ENCODE measurements at places on chromosomes 6 and 20.
A peak's percentile ranks its signal among the peaks of the same experiment; 100 is the strongest.

DNA sequence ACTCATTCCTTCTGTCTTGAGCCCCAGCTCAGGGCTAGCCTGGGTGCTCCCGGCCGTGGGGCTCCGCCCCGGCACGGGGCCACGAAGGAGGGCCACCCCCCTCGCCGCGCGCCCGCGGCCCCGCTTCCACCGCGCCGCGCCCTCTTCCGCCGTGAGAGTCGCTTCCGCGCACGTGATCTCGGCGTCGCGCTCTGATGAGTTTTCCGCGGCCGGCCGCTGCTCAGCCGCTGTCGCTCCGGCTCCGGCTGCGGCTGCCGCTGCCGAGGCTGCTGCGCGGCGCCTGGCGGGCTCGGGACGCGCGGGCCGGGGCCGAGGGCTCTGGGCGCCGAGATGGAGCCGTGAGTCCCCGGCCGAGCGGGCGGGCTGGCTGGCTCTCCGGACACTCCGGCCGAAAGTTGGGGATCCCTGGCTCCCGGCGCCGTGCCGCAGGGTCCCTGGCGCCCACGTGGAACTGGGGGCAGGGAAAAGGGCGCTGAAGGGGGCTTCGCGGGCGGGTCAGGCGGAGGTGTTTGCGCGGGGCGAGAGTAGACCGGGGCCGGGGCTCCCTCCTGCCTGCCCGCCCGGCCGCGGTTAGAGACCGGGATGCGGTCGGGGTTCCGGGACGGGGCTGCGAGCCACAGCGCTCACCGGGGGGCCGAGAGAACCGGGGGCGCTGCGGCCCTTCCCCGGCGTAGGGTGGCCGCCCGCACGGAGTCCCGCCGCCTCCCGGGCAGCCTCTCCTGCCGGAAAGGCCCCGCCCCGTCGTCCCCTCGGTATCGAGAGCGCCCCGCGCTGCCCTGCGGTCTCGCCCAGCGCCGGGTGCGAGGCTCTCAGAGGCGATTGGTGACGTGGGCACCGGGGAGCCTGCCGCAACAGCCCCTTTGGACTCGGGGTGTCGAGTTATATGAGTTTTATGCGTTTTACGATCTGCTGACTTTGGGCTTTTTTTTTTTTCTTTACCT lies at the start of gene TMEM181:
Gene TMEM181 (plus strand): TSS at position 197 of the 941 bp plus-strand sequence. CDS start 134 bp downstream, at position 331.
- peak; percentile 73 for DNase-seq

- no peak for DNase-seq
Observed at GRCh38 chr6:108448481-108448880, 112.2 kb upstream of the FOXO3 start.

DNA sequence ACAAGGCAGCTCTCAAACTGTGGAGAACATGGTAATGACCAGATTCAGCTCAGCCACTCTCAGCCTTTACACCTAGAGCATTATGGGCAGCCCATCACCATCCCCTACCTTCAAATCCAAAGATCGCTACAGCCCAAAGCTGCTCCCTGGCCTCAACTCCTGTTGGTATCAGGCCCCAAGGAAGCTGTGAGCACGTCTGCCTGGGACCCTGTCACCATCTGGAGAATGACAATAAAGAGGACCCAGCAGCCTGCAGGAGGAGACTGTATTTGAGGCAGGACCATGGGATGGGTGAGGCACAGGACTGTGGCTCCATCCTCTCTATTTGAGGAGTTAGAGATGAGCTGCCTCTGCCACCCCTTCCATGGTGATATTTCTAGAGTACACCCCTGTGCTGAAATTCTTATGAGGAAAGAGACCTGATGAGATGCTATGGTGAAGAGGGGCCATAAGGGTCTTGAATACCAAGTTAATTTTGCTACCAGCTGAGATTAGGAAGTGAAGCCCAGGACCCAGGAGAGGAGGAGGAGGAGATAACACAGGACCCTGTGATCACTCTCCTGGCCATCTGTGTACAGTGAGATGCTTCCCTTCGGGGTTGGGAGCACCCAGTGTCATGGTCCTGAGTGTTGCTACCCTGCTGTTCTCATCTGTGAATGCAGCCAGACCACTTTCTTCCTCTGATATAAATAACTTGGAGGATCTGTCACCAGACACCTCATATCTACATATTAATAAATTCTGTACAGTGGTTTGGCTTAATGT lies 19.6 kb upstream of the MICB start:
- DNase-seq = no peak

DNA sequence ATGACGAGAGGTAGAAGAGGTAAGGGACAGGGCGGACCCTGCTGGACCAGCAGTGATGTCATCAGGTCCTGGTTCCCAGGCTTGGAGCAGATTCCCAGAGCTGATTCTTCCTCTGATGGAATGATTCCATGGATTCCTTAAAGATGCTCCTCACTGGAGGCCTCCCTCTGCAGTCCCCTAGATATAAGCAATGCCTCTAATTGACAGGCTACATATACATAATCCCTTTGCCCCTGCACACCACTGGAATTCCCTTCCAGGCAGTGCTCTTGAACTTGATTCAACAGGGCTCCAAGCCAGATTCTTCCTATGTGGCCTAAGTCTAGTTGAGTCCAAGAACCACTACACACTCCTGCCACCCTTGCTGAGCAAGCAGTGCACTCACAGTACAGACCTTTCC lies 52.3 kb upstream of the L3MBTL3 start:
- no peak for DNase-seq

DNA sequence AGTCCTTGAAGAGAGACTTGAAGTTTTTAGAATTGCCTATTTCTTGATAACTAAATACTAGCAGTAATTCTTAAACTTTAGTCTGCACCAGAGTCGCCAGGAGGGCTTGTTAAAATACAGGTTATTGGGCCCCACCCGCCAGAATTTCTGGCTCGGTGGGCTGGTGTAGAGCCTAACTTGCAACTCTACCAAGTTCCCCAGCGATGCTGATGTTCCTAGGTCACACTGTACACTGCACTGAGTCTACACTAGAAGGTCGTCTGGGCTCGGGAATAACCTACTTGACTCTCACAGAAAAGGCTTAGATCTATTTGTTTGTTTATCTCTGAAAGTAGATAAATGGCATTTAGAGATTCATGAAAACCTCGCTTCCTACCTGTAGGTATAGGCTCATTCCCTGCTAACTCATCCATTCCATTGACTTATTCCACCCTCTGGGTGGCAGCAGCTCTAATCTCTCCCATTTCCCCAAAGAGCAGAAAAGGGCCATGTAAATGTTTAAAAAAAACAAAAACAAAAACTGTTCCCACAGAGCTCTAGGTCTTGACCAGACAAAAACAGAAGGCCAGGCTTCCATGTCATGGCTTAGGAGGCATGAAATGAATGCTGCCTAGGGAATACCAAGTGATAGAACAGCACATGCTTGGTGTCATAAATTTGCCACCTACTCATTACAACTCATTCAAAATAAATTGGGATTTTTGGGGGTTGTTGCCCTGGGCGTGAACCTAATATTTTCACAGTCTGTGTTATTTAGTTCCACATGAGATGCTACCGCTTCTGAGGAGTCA lies 292.1 kb downstream of the ADGB start:
- DNase-seq = no peak

- no peak for DNase-seq
Observed at GRCh38 chr20:40535816-40536215, 153.2 kb downstream of the MAFB start.

GRCh38 chr6:131321589-131321988 lies 186.3 kb downstream of the AKAP7 start:
- DNase-seq = no peak

- no peak for DNase-seq
Observed at GRCh38 chr20:41226426-41226825, 89.1 kb downstream of the PLCG1 start.

- no peak for DNase-seq
Observed at GRCh38 chr6:143110996-143111395, 50.3 kb downstream of the AIG1 start.

DNA sequence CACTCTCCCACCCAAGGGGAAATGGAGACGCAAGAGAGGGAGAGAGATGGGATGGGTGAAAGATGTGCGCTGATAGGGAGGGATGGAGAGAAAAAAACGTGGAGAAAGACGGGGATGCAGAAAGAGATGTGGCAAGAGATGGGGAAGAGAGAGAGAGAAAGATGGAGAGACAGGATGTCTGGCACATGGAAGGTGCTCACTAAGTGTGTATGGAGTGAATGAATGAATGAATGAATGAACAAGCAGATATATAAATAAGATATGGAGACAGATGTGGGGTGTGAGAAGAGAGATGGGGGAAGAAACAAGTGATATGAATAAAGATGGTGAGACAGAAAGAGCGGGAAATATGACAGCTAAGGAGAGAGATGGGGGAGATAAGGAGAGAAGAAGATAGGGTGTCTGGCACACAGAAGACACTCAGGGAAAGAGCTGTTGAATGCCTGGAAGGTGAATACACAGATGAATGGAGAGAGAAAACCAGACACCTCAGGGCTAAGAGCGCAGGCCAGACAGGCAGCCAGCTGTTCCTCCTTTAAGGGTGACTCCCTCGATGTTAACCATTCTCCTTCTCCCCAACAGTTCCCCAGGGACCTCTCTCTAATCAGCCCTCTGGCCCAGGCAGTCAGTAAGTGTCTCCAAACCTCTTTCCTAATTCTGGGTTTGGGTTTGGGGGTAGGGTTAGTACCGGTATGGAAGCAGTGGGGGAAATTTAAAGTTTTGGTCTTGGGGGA lies 754 bp downstream of the TNF start:
- DNase-seq = no peak

DNA sequence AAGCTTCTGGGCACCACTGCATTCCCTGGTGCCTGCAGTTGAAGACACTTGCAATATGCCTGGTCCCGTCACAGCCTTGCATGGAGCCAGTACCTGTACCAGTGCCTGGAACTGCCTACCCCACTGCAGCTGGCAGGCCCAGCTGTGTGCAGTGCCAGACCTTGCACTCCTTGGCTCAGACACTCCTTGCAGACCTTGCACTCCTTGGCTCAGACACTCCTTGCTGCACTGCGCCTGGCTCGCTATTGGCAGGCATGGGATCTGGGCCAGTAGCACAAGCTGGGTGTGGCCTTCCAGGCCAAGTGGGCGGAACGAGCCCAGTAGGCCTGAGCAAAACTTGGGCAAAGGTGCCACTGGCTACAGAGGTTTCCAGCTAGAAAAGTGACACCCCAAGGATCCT lies 1189.1 kb downstream of the GRIK2 start:
- no peak for DNase-seq

GRCh38 chr20:10594296-10594868 lies 79.4 kb downstream of the JAG1 start:
- no peak for DNase-seq

GRCh38 chr6:119145111-119145510 lies 66.6 kb upstream of the FAM184A start:
- DNase-seq = no peak
